Renal cortical epithelial cell (primary cell): ENCODE measurements at places on chromosomes 5 and 9. TPM values are rescaled to one million over a fixed set of nuclear protein-coding genes. Genes with fewer than 3 reads are reported as not detected.

- DNase-seq = no peak
Observed at GRCh38 chr5:122880749-122881148, 35.3 kb downstream of the SNX24 start.

DNA sequence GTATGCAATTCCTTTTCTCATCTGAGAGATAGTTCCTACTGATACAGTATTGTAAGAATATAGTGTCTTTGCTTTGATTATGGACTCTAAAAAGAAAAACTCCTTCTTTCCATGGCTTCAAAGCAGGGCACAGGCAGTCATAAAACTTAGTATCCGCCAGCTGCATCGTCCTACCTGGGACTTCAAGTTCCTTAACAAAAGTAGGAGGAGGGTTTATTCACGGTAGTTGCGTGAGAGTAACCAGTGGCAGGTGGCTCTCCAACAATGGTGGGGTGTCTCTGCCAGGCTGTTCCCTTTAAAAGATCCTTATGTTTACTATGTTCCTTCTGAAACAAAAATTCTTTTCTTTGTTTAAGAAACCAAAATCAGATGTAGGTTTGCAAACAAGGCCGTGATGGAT is 173.5 kb upstream of the DMAC1 start:
- no peak for DNase-seq

- DNase-seq = no peak
Observed at GRCh38 chr5:154200221-154200620, 9.7 kb downstream of the GALNT10 start.

DNA sequence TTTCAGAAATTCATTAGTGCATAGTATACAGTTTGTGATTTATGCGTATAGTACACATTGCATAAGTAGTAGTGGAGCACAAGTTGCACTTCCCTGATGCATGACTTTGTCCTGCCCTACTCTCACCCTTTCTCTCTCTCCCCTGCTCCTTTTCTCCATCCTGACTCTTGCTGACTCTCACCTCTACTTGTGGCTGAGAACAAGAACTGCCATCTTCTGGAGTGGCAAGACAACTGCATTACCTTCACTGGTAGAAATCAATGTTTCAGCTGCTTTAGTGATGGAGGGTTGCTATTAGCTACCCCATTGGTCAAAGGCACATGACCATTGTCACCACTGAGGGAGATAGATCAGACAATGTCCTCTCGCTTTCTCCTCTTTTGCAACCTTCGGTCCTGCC is 26.9 kb downstream of the SPEF2 start:
- DNase-seq = peak; percentile 30

DNA sequence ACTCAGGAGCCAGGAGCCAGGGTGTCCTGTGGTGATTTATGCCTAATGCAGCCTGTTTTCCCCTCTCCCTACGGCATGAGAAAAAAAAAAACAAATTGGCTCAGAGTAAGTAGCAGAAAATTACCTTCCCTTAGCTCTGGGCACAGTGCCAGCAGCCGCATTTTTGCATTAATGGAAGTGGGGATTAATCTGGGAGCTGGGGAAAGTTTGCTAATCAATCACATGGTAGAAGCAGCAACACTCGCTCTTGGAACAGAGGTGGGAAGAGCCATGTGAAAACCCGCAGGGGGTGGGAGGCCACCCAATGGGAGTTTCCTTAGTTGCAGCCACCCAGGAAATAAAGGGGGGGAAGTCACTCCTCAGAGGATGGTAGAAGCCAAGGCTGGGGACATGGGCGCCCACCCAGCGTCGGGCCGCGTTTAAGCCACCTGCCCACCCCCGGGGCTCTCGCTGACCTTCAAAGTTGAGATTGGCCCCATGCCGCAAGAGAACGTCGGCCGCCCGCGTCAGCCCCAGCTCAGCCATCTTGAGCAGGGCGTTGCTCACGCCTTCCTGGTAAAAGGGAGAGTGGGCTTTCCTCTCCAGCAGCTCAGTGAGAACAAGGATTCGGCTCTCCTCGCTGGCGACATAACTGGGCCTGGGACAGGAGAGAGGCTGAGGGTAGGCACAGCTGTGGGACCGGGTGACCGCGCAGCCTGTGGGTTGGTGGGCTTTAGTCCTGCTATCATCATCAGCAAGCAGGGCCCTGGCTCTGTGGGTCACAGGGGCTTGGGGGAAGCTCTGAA is 1.7 kb downstream of the ASB6 start:
- peak; percentile 94 for DNase-seq

- DNase-seq = no peak
Observed at GRCh38 chr9:129665389-129665775, at the start of gene PRRX2. PRRX2 (plus strand) TSS chr9:129665647; CDS start chr9:129665868, 221 bp downstream.

DNA sequence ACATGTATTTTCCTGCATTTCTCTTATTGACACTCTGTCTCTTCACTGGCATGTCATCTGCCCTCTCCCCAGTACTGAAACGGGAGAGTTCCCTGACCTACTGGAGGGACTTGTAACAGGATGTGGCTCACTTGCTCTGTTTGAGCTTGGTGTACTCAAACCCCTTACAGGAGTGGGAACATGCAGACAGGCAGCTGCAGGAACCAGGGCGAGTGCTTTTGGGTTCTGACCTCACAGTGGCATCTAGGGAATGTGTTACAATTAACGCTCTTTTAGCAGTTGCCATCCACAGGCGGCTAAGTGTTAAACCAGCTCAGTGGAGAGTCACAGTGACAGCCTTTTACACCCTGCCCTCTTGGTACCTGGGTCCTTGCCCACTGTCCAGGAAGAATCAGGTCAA is 300.3 kb upstream of the GRAMD2B start:
- DNase-seq = peak; percentile 36

DNA sequence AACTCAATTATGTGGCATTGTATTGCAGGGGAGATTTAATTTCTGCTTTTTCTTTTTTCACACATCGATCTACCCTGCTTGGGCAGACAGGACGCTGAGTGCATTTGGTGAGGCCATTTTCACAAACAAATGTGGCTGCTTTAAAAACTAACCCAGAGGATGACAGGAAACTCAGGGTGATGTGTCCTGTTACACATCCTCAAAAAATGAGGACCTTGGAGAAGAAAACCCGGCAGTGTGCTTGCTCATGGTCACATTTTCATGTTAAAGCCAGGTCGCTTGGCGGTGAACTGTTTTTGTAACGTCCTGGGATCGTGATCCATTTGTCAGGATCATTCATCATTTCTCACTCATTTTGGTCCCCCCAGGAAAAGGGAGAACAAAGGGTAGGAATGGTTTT is 478.3 kb upstream of the ADAMTS16 start:
- DNase-seq = no peak

DNA sequence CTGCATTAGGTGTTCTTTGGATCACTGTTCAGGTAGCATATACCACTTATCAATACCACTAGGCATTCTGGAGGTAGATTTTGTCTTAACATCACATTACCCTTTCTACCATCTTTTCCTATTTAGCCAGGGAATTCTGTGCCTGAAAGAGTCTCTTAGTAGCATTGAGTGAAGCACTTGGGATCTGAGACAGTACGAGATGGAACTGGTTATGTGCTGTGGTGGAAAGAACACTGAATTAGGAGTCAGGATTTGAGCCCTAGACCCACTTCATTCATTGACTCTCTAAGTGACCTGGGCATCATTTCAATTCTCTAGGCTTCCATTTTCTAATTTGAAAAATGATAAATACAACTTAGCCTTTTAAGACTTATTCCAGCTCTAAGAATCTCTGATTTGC is 291.1 kb downstream of the DMAC1 start:
- no peak for DNase-seq

- DNase-seq = no peak
Observed at GRCh38 chr9:79220251-79220650, 351.5 kb upstream of the TLE4 start.

DNA sequence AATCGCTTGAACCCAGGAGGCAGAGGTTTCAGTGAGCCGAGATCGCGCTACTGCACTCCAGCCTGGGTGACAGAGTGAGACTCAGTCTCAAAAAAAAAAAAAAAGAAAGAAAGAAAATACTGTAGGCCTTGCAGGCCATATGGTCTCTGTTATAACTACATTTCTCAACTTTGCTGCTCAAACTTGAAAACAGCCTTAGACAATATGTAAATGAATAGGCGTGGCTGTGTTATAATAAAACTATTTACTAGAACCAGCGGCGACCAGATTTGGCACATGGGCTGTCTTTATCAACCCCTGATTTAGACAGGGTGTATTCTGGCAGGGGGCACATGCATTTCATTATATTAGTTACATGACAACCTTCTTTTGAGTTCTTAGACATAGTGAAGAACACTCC is 130.0 kb downstream of the C9orf152 start:
- no peak for DNase-seq

DNA sequence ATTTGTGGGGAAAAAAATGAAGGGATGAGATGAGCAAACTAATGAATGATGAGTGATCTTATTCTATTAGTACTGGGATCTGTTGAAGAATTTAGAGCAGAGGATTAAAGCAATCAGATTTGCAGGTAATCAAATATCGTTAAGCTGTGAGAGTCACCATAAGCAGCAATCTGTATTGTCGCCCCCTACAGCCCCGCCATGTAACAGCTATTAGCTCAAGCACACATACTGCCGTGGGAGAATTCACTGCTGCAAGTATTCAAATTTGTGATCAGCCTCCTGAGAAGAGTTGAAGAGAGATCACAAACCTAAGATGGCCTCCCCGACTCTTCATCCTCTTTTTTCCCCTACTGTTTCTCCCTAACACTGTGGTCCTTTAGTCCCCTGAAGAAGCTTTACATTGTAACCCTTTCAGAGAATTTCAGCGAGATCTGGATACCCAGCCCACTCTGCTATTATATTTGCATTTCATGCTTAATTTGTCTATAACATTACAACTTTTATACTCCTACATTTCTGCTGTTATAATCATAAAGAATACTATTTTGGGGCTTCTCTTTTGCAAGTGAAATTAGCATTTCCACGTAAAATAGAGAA is 28.5 kb upstream of the PHF24 start:
- peak; percentile 14 for DNase-seq

- no peak for DNase-seq
Observed at GRCh38 chr5:58149746-58150145, 310.1 kb downstream of the PLK2 start.

- DNase-seq = no peak
Observed at GRCh38 chr9:98714833-98715232, 6.1 kb upstream of the GABBR2 start.

DNA sequence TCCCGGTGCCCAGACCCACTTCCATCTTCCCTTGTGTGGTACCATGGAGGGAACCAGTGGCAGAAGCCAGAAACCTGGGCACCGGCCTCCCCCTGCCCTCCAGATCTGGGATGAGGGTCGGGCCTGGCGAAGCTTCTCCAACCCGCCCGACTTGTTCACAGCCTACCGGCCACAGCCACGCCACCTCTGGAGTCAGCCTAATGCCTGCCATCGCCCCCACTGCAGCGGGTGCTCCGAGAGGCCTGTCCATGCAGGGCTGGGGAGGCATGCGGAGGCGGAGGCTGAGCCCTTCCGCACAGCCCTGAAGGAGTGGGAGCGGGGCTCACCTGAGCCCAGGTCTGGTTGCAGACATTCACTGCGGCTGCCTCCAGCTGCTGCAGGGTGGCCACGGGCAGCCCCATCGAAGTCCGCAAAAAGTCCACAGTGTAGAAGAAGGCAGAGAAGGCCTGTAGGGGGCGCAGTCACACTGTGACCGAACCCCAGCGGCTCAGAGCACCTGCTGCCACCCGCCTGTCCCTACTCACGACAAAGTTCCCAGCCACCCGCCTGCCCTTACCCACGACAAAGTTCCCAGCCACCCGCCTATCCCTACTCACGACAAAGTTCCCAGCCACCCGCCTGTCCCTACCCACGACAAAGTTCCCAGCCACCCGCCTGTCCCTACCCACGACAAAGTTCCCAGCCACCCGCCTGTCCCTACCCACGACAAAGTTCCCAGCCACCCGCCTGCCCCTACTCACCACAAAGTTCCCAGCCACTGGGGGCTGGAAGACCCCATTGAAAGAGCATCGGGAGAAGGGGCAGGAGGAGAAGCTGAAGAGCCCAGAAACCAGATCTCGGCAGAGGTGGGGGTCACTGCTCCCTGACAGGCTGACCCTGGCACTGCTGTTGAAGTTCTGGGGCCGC is 3.8 kb upstream of the NPDC1 start:
- DNase-seq = no peak

PCDHGC3 gene
- total RNA-seq = 11.8 and 23.6 TPM in 2 replicates
